Dorsolateral prefrontal cortex (tissue), 122 donors: ENCODE measurements at places on chromosomes 6 and 20.

- no peak for DNase-seq
Measured at GRCh38 chr6:25181350-25181724, 97.8 kb upstream of the CARMIL1 start.

DNA sequence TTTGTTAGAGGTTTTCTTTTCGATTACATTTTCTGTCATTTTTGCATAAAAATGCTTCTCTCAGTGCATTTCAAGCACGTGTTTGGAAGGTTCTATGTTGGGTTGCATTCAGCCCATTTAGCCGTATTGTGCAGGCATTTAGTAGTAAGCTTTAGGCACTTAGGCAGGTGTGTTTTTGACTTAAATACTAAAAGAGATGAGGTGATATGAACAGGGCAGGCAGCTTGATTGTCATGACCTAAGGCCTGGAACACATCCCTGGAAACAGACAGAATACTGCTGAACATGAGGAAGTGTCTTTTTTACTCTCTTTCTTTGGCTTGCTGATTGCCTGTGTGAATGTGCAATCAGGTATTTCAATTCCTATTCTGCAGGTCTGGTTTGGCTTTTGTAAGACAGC lies 610.5 kb upstream of the MAN1A1 start:
- DNase-seq, result no peak

GRCh38 chr6:23940466-23940865 lies 185.5 kb upstream of the NRSN1 start:
- no peak for DNase-seq

- no peak for DNase-seq
Measured at GRCh38 chr6:98633886-98634285, 200.5 kb upstream of the POU3F2 start.

DNA sequence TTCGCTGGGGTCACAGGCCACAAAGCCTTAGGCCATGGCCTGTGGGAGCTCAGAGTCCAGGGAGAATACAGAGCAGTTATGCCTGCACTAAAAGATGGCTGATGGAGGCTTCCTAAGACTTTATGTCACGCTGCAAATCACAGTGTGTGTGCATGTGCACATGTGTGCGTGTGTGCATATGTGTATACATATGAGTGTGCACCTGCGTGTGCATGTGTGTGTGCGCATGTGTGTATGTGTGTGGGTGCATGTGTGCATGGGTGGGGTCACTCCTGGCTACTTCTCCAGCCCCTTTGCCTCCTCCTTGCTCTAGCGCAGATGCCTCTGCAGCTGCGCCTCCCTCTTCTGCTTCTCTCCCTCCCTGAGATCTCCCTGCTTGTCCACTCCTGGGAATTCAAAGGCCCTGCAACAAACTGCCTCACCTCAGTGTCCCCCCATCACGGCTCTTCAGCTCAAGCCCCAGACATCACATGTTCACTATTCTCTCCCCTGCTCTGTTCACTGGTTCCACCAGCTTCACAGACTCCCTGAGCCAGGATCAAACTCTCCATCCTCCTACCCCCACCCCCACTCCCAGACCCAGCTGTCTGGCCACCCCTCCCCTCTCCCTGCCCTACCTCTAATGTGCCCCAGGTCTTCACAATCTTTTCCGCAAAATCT lies 84.4 kb upstream of the NNAT start:
- no peak for DNase-seq

DNA sequence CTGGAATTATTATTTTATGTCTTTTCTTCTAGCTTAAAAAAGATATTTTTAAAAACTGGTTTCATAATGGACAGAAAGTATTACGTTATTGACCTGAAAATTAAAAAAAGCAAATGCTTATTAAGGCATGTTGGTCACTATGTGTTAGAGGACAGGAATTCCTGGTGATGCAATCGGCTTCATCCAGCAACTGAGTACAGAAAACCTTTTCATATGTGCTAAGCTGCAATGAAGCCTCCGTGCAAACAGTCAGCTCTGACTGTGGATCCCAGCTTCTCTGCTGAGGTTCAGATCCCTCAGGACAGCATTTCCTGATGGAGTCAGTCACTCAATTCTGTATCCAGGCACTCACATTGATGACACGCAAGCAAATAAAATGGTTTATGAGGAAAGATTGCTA lies 22.7 kb upstream of the BMP2 start:
- no peak for DNase-seq

DNA sequence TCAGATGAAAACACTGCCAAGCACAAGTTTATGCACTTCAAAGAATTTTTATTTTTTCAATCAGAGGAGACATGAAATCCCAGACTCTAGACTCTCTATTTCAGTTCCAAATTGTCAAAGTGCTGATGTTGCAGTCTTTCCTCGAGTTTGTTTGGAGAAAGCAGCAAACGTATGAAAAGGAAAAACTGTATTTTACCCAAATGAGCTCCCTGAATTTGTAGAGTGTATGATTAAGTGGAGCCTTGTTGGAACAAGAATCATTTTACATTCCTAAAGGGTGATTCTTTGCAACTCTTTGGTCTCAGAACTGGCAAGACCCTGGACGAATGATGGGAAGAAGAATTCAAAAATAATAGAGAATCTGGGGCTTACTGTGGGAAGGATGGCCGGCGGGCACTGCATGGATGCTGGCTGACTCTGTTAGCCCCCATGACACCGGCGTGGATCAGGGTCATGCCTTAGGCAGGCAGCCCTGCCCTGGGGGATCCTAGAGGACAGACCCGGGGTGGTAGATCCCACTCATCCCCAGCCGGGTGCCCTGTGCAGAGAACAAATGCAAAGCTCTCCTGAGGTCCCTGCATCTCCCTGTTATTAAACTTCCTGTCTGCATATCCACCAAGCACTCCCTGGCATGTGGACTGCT lies 207.4 kb downstream of the FNDC1 start:
- DNase-seq, result no peak

GRCh38 chr20:15342991-15343523 lies 1005.6 kb upstream of the FLRT3 start:
- DNase-seq, result no peak

DNA sequence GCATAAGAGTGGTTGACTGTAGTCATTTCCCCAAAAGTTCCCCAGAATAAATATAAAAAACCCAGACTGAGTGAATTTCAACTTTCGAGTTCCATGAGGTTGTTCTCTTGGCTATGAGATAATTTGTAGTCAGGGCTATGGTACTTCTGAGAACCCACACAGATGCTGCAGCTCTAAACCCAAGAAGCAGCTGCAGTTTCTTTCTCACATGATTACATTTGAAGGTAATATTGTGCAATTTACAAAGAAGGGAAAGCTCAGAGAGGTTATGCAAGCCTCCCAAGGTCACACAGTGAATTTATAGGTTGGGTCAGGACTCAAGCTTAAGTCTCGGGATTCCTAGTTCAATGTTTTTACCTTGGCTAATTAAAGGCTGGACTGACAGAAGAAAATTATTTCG lies 29.7 kb upstream of the CD93 start:
- no peak for DNase-seq

DNA sequence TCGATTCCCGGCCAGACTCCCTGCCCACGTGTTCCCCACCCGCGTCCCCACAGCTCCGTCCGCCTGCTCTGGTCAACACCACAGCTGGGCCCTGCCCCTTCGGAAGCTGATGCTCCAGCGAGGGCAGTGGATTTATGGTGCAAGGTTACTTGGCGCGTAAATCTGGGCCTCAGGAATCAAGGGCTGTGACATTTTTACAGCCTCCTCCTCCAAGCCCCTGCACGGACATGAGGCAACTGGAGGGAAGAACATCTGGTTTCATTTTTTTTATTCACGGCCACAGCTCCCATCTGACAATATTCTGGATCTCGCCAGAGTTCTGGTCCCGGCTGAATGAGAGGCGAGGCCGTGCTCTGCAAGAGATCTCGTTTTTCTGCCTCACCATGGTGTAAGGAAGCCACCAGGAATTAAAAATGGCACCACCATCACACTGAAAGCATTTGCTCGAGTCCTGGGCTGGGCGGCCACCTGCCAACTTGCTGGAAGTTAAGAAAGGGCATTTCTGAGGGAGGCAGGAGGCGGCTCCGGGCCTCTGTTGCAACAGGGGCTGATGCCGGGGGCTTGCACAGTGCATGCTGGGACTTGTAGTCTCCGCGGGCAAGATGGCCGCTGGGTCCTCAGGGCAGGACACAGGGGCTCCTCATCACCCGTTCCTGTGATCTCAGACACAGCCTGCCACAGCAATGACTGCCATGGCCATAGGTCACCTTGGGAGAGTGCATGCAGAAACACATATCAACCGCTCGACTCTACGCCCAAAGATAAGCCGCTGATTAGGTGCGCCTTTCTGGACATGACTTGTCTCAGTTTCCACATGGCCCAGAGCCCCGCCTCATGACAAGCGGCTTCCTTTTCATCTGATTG lies 148.5 kb downstream of the LY86 start:
- DNase-seq, result no peak

DNA sequence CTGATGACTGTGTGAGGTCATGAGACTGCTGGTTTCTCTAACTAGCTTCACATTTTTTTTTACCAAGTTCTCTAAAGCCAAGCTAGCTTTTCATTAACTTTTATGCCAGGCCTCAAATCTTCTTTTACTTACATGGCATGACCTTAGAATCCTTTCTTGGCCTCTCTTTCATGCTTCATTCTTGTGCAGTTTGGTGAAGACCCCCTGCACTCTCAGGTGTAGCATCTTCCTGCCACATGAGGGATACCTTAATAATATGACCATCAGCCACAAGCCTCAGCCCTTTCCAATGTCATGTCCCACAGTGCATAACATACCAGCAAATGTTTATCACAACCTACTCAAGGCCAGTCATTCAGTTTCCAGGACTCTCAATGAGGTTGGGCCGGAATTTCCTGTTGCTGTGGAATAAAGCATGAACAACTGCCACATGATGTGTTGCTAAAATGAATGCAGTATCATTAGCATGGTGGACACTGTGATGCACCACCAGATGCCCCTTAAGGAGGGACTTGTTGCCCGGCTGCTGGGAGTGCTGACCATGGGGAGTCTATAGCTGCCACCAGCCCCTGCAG lies 72.2 kb downstream of the RIN2 start:
- no peak for DNase-seq

- DNase-seq, result no peak
Measured at GRCh38 chr6:111032484-111033140, 50.8 kb downstream of the RPF2 start.

DNA sequence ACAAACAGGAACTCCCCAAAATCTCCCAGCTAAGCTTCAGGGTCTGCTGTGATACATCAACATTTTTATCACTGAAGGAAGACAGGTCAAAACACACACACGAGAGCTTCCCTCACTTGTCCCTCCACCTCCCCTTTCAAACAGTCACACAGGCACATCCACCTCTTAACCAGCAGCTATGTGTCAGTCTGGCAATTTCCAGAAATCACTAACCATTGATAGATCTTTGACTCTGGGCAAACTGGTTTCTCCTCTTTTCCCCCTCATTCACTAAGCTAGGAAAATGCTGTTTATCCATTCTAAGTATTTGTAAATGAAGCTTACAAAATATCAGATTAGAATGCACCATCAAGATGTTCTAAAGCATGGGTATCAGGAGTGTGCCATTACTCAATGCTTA lies 87.8 kb downstream of the DCDC2 start:
- no peak for DNase-seq
